NCI-H1105 treated with DMSO at 0.1 percent for 48 hours (cell line): ENCODE measurements at places on chromosomes 11 and 22.

DNA sequence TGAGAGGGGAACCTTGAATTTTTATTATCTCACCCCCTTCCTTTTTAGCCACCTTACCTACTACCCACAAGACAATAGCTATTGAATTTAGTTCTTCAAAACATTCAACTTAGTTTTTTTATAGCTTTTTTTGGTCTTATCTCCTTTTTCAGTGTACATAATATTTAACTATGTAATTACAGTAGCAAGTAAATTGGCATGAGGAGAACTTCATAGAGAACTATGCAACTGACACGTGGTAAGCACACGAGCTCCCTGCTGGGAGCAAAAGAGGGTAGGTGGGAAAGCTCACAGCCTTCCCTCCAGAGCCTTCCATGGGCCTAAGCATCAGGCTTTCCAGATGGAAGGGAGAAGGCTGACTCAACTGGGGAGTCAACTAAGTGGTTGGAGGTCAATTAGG, 22.1 kb upstream of the ZDHHC13 start:
- no peak for DNase-seq

GRCh38 chr11:109892321-109892794, 200.8 kb upstream of the ZC3H12C start:
- DNase-seq = no peak

DNA sequence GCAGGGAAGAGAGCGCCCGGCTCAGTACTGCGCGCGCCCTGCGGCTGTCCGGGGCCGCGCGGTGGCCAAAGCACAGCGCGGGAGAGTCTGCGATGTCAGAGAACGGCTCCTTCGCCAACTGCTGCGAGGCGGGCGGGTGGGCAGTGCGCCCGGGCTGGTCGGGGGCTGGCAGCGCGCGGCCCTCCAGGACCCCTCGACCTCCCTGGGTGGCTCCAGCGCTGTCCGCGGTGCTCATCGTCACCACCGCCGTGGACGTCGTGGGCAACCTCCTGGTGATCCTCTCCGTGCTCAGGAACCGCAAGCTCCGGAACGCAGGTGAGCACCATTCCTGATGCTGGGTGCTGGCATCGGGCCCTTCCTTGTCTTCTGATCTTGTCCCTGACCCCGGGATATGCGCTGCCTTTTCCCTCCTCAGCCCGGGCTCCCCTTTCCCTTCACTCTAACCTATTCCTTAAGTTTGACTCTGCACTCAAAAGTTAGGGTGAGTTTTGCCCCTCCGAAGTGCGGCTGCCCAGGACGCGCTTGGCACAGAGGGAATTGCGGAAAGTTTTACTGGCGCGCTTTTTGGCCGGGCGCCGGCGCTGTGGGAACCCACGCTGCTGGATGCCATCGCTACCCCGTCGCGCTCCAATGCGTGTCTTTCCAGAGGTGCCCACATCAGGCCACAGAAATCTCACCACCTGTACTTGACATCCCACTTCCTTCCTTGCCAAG, at the start of gene MTNR1B:
MTNR1B (plus strand) TSS at position 18 of the 714 bp plus-strand sequence; CDS start at position 93, 75 bp downstream.
- DNase-seq = no peak

- DNase-seq = no peak
These were observed 133.4 kb downstream of the CCDC34 start for GRCh38 chr11:27229511-27230191.

DNA sequence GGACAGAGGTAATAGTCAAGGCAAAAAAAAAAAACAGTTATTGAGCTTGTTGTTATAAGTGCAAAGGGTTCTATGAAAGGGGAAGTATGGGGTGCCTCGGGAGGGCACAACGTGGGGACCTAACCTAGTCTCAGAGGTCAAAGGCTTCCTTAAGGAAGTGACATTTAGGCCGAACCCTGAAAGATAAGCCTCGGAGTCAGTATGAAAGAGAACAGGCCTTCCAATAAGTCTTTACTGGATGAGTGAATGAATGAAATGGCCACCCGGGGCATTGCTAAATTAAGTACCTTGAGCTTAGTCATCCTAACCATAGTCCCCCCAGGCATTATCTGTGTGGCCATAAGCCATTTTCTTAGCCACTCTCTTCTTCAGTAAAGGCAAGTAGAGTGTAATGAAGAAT, 19.7 kb downstream of the FLI1 start:
- DNase-seq = no peak

- DNase-seq = no peak
These were observed 45.4 kb downstream of the WNT11 start for GRCh38 chr11:76160856-76161255.

DNA sequence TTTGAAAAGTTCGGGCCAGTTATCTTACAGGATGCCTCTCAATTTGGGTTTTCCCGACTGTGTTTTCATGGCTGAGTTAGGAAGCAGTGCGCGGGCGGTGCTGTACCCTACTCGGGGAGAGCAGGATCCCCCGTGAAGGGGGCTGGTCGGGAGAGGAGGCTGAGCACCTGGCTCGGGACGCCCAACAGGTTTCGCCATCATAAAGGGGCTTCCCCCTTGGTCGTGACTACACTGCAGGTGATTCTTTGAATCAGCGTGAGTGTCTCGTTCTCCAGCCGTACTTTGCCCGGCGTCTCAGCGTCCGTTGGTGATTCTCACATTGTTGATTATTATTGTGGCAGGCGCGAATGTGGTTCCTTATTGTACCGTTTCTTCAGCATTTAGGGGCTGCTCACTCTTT, 46.6 kb downstream of the ST14 start:
- DNase-seq = no peak

DNA sequence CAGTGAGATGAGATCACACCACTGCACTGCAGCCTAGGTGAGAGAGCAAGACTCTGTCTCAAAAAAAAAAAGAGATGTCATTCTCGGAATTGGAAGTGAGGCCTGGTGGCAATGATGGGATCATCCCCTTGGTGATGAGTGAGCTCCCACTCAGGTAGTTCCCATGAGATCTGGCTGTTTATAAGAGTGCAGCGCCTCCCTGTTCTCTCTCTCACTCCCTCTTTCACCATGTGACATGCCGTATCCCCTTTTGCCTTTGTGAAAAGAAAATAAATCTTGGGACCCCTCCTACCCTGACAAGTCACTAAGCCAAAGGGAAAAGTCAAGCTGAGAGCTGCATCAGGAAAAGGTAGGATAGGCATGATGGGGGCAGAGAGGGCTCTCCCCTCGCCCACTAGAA, 28.8 kb downstream of the ZNF70 start:
- DNase-seq = no peak

GRCh38 chr22:38416621-38417251, 38.3 kb downstream of the KCNJ4 start:
- no peak for DNase-seq

DNA sequence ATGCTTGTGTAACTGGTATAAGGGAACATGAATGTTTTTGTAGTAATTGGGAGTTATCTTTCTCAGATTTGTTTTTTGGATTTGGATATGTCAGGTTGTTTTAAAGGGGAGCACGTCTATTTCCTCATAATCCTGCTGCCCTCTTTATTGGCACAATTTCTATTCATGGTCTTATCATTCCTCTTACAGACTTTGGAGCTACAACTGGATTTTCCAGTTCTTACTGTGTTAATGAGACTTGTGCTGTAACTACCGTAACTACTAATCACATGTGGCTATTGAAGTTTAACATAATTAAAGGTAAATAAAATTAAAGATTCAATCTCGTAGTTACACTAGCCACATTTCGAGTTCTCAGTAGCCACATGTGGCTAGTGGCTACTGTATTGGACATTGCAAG, 1.9 kb downstream of the FDX1 start:
- DNase-seq = peak; percentile 48
